ENCODE measurements at places on chromosomes 7 and 10. TPM values are rescaled to one million over a fixed set of nuclear protein-coding genes. Genes with fewer than 3 reads are reported as not detected.
A peak's percentile ranks its signal among the peaks of the same experiment; 100 is the strongest.

PSMA2 gene
- 40.2 TPM for total RNA-seq

UPK3B gene
- total RNA-seq, result 4.2 TPM

DNA sequence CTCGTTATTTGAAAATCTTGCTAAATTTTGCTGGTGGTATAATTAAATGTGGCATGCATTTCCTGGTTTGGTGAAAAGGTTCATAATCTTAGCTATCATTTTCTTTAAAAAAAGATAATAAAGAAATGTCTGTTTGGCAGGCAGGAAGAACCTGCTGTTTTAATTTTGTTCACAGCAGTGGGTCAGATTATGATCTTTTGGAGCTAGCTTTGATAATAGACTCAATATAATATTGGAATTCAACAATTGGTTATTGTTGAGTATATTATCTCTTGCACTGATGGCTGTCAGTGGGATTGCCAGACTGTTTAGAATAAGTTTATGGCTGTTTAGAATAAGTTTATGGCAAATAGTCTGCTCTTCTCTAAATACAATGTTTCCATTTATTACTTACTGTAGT, 35.1 kb downstream of the MXI1 start:
- H3K4me3 ChIP-seq, result no peak overlapping the region
- H3K36me3 ChIP-seq, result no peaks in the 10 kb centered on the region
- no peak for DNase-seq
- H3K27me3 ChIP-seq, result no peaks in the 10 kb centered on the region
- H3K27ac ChIP-seq, result no peak overlapping the region

TAS2R4 gene
- total RNA-seq, result 0.83 TPM

GRCh38 chr10:1347962-1348772, 292.0 kb downstream of the WDR37 start:
- no peaks in the 10 kb centered on the region for H3K4me1 ChIP-seq
- H3K27me3 ChIP-seq, result no peaks in the 10 kb centered on the region
- no peak overlapping the region for H3K4me3 ChIP-seq

DNA sequence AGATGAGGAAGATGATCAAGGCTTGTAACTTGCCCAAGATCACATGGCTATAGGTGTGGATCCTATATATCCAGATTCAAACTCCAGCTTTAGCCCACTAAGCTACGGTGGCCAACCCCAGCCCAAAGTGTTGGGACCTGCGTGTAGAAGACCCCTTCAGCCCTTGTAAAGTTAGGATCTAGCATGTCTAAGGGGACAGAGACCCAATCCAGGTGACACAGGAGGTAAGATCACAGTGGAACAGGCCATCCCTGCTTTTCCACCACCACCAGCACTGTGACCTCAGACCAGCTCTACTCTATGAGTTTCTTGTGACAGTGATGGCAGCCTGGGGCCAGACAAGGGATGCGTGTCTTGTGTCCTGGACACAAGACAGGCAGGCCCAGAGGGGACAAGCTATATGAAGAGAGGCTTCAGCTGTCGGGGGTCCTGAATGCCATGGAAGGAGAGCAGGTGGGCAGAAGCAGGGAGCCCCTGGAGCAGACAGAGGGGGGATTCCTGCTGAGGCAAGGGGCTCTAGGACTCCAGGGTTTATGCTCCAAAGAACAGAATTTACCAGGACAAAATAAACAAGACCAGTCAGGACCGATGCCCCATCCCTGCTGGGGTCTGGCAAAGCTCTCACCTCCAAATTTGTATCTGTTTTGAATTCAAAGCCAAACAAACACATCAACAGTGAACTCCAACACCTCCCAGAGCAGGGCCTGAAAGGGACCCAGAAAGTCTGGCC, 10.4 kb downstream of the GPRIN2 start:
- H3K4me3 ChIP-seq, result no peak overlapping the region
- DNase-seq, result peak; percentile 3
- H3K27ac ChIP-seq, result no peak overlapping the region
- H3K27me3 ChIP-seq, result no peaks in the 10 kb centered on the region

CFAP70 gene
- 5.4 TPM for total RNA-seq

SLC26A3 gene
- total RNA-seq, result not detected

- H3K27me3 ChIP-seq, result no peaks in the 10 kb centered on the region
- H3K36me3 ChIP-seq, result no peaks in the 10 kb centered on the region
- DNase-seq, result no peak
- no peaks in the 10 kb centered on the region for H3K4me1 ChIP-seq
- H3K27ac ChIP-seq, result no peak overlapping the region
These were observed 27.5 kb upstream of the NME8 start for GRCh38 chr7:37820708-37821468.

Measured in naive thymus-derived CD4-positive, alpha-beta T cell (primary cell).